ENCODE measurements at places on chromosomes 1 and 21. TPM values are rescaled to one million over a fixed set of nuclear protein-coding genes. Genes with fewer than 3 reads are reported as not detected.

Gene GNAT2
- 0.09 TPM for total RNA-seq

DNA sequence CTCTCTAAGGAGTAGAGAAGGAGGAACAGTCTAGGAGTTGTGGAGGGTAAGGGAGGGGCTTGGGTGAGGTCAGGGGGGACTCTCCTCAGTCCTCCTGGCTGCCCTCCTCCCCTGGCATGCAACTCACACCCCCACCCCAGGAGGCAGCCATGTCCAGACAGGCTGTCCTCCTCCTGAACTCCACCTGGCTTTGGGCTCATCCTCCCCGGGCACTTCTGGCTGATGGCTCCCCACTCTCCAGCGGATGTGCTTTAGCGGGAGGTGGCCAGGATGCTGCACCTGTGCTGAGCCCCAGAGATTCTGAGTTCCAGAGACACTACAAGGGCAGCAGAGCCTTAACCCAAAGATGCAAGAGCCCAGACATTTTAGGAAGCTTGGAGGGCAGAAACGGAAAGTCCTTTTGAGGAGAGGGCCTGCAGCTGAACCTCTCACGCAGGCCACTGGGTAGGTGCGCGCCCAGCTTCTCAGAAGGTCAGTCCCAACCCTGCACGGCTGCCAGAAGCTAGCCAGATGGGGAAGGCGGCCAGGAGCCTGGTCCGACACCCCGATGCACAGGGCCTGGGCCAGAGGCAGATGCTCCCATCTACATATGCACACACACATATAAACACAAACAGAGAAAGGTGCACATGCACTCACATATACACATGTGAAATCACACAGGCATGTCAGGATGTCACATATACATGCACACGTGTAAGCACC, 83.4 kb downstream of the PDE9A start:
- H3K27ac ChIP-seq = no peak overlapping the region
- H3K36me3 ChIP-seq = no peaks in the 10 kb centered on the region
- no peaks in the 10 kb centered on the region for H3K27me3 ChIP-seq
- H3K4me1 ChIP-seq = peaks cover 44% of the 10 kb centered on the region

Gene AKNAD1
- total RNA-seq = not detected

Gene IFNAR1
- 31.1 TPM for total RNA-seq
